ENCODE measurements at places on chromosomes 2 and 18. TPM values are rescaled to one million over a fixed set of nuclear protein-coding genes. Genes with fewer than 3 reads are reported as not detected.

DNA sequence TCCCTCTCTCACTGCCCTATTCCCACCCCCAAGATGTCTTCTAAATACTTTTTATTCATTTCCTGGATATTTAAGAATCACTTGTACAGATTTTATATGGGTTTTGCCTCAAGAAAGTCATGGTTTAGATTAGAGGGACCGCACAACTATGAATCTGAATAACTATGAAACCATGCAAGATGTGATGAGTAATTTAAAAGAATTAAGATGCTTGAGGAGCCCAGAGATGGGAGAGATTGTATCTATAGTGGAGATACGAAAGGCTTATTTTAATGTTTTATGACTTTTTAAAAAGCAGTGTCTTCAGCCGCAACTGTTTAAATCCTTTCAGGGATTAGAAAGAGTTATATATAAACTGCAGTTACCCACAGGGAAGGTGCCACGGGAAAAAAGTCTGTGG is 324.1 kb downstream of the LPIN1 start:
- DNase-seq: no peak

DNA sequence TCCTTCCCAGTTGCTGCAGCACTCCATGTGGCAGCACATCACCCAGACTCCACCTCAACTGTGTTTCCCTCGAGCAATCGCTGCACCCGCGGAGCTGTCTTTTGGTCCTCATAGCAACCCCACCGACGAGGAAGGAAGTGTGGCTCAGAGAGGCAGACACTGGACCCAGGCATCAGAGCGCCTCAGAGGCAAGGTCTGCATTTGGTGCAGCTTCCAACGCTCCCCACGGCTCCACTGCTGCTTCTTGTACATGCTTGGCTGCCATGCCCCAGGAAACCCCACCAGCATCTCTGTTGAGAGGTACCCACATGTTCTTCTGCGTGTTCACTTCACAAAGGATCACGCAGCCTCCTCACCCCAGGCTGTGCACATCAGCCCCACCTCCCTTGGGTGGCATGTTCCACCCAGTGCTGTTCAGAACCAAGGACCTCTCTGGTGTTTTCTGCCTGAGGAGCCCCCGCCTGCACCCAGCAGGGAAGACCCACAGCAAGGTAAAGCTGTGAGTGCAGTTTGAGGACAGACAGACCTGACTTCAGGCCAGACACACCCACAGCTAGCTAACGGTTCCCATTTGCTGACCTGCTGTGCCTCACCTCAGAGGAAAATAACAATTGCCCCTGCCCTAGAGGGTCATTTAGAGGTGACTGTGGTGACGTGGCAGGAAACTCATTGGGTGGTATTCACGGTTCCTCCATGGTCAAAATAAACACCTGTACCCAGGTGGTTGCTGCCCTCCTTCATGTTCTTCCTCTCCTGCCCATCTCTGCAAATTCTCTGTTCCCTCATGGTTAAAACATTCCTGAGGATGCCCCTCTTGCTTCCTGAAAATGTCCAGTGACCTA is 326.3 kb upstream of the MYT1L start:
- no peak for DNase-seq

DNA sequence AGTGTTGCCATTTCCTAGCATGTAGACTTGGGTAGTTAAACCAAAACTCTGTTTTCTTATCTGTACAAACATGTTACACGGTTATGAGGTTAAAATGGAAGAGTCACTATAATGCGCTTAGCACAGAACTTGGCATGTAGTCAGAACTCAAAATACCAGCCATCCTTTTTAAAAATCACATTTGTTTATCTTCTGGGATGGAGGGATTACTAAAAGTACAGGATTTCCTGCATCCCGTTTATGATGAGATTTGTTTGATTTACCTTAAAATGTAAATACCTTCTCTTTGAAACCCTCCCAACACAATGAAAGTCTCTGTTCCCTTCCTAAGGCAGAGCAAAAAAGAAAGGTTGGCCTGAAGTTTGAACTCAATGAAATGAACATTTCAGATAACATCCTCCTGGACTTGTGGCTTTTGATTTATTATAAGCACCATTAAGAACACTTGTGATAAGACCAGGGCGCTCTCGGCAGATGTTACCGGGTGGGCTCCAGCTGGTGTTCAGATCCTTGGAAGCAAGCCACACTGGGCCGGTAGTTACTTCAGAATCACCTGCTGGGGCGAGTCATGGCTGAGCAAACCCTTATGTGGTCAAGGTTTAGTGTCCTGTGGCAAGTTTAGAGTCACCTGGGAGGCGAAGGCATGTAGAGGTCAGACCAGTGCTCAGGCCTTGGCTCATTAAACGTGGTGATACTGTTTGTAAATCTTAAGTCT is 105.7 kb downstream of the MGAT5 start:
- no peak for DNase-seq

DNA sequence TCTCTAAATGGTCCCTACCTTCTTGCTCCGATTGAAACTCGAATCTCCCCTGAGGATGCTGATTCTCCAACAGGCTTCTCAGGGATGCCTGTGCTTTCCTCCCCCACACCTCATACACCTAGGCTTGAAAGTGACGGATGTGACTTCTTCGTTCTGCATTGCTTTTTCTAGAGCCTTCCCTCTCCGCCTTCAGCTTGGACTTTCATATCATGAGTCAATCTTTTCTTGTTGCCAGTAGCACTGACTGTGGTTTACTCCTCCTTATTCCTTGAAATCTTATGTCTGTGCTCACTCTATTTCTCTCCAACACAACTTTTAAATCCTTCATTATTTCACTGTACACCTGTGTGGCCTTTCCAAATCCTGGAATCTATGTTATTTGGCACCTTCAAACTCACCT is 451.4 kb downstream of the TMX3 start:
- DNase-seq: peak; percentile 17

DNA sequence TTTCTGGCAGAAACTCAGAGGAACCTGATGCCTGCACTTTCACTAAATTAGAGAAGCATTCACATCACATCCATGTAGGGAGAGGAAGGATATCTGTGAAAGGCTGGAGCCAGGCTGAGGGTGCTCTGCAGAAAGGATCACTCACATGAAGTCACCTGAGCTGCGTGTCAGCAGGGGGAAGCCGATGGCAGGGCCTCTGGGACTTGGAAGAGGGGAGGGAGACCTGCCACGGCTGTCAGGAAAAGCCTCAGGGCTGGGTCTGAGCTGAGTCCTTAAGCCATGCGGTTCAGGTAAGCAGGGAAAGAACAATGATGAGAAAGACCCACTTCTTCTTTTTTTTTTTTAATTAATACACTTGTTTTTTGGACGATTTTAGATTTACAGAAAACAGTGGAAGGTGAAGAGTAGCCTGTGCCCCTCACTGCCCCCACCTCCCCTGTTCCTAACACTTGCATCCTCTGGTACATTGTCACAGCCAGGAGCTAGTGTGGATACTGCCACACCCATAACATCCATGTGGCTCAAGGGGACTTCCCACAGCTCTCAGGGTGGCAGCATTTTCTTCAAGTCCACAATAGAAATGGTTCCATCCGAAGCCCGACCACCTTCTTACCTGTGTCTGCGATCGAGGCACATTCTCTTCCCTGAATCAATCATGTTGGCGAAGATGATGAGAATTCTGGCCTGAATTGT is 156.5 kb upstream of the TPO start:
- DNase-seq: no peak

- no peak for DNase-seq
Observed at GRCh38 chr2:166867874-166868514, 20.3 kb upstream of the XIRP2 start.

DNA sequence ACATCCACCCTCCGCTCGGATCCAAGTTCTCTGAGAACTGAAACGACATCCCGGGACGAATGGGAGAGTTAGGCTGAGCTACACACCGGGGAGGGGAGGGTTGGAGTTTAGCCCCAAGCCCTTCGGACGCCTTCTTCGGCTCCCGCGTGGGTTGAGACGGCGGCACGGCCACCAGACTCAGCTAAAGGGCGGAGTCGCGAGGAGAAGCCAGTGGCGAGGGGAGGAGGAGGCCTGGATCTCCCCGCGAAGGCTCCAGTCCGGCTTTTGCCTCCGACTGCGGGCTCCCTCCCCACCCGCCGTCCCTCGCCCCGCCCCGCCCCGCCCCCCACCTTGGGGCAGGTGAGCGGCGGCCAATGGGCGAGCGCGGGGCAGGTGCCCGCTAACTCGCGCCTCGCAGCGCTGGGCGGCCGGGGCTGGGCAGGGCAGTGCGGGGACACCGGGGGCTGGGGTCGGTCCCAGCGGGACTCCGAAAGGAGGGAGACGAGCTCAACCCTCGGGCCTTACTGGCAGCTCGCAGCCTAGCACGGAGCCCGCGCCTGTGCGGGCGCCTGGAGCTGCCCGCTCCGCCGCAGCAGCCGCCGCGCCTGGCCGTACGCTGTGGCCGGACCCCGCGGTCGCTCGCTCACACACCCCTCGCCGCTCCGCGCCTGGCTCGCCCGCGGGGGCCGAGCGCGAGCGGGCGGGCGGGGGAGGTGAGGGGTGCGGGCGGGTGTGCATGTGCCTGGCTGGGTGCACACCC is at the start of gene EMX1:
EMX1 (plus strand) TSS at position 382 of the 739 bp plus-strand sequence; CDS start at position 716, 334 bp downstream.
- no peak for DNase-seq

- DNase-seq: no peak
Observed at GRCh38 chr2:64910972-64911433, 78.2 kb upstream of the SLC1A4 start.

The CGREF1 gene
- total RNA-seq: 9.3 TPM

The ANKRD36C gene
- 94.5 TPM for total RNA-seq

The PDE1A gene
- total RNA-seq: 34.9 TPM

The IL36B gene
- total RNA-seq: not detected

The ADGRF3 gene
- 0.09 TPM for total RNA-seq

Data from fibroblast of the aortic adventitia (primary cell).